ENCODE measurements at places on chromosomes 1 and 21. TPM values are rescaled to one million over a fixed set of nuclear protein-coding genes. Genes with fewer than 3 reads are reported as not detected.

DNA sequence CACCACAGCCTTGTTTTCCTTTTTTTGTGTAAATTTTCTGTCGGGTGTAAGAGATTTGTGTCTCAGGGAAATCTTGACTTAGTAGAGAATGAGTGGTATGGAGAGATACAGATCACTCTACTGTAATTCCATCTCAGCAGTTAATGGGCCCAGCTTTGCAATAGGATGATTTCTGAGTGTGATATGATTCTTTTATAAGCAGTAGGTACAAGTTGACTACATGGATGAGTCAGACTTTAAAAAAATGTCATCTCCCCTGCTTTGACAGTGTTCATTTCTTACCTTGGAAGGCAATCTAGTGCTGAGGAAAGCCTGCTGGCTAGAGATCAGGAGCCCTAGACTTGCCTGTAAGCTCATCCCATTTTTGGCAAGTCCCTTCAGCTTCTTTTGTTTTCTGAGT, 261.9 kb downstream of the RYR2 start:
- DNase-seq, result no peak

DNA sequence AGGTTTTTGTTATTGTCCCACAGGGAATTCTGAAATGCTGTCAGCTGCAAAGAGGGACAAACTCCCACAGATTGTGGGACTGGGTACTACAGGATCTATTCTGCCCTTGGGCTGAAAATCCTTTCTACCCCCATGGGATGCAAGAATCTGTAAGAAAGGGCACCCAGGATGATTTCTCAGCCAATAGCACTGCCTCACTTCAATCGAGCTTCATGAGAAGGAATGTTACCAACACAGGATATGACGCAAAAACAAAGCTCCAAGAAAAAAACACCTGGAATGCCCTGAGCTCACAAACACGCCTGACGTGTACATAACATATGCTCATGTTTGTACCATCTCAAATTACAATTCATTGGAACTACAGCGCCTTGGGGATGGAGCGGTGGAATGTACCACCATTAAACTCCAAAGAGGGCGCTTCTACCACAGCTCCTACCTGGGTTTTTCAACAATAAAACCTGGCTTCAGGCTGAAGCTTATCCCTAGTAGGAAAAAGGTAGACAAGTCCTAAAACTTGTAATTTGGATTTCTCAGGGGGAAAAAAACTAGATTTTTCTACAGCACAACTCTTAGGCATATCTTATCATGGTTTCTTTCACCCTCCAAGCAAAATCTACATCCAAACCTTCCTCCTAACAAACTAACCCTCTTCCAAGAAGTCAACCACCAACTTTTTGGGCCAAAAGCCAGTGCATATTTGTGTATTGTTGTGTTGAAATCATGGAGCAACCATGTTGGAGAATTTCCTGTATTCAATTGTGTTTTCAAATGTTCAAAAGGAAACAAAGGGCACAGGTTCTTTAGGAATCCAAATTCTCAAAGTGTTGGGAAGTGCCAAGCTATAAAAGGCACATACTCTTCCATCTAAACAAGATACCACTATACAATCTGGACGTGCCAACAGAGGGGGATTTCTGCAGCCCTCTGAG, 78.9 kb downstream of the TGFBR3 start:
- DNase-seq, result peak; percentile 59

GRCh38 chr1:107000902-107001301, 55.6 kb upstream of the PRMT6 start:
- DNase-seq, result peak; percentile 64

The VHLL gene
- not detected for total RNA-seq

The PRAMEF7 gene
- total RNA-seq, result not detected

Measured in fibroblast of lung (primary cell).